Right forelimb (tissue), 1 donor: ENCODE measurements at places on chromosomes 7 and 10.
A peak's percentile ranks its signal among the peaks of the same experiment; 100 is the strongest.

DNA sequence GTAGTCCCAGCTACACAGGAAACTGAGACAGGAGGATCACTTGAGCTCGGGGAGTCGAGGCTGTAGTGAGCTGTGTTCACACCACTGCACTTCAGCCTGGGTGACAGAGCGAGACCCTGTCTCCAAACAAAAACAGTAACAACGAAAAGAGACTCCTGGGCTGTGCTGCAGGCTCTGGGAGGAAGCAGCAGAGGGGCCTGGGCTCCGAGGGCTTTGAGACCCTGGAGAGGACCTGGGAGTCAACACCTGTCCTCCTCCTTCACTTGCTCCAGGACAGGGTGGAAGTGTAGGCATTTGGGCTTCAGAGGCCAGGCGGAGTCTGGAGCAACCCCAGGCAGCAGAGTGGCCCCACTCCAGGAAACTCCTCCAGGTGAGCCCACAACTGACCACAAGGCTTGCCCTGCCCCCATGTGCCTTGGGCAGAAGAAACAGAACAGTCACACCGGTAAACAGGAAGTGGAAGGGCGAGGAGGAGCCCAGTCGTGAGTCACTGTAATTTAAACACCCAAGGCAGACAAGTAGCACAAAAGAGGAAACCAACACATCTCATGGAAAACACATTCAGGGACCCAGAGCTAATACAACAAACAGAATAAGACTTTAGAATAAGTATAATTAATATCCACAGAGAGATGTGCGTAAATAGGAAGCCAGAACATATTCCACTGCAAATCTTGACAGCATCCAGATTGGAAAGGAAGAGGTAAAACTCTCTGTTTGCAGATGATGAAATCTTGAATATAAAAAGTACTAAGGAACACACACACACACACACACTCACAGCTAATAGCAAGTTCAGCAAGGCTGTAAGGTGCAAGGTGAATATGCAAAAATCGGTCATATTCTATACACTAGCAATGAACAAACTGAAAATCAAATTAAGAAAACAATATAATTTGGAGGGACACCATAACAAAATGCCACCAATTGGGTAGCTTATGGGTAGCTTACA lies 20.5 kb upstream of the RASGEF1A start:
- DNase-seq = no peak

- no peak for DNase-seq
Measured at GRCh38 chr7:112238330-112238729, 31.8 kb downstream of the ZNF277 start.

- no peak for DNase-seq
Measured at GRCh38 chr10:116853287-116853686, 4.0 kb downstream of the ENO4 start.

GRCh38 chr7:112350585-112350984 lies 99.7 kb upstream of the IFRD1 start:
- DNase-seq = no peak

DNA sequence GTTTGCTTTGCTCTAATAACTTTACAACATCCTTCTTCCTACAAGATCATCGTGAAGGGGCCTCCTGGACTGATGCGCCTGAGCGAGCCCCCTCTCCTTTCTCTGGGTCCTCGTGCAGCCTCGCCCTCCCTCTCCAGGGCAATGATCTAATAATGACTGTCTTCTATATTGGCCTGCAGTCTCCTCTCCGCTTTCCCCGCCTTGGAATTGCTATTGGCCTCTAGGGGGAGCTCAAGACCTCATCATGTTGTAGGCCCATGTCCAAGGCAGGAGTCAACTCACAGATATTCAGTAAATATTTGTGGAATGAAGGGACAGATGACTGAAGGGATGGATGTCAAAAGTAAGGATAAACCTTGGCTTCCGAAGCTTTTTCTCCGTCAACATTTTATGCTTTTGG lies 1180.3 kb downstream of the TYW1 start:
- peak; percentile 59 for DNase-seq

DNA sequence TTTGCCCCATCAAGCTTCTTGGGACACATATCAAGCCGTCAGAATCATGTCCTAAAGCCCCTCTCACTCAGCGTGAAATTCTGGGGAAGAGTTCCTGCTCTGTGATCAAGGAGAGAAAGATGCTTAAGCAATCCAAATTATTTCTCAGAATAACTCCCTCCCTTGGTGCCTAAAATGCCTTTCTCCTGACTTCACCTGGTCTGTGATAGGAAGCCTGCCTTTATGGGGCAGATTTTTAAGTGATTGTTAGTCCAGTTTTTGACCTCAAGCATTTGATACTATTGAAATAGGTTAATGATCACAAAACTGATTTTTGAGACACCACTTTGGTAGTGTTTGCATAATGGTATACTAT lies 76.4 kb upstream of the MAGI2 start:
- no peak for DNase-seq

GRCh38 chr10:88032566-88032965 lies 169.1 kb downstream of the PTEN start:
- no peak for DNase-seq

- no peak for DNase-seq
Measured at GRCh38 chr10:33773886-33774480, 439.5 kb upstream of the NRP1 start.

DNA sequence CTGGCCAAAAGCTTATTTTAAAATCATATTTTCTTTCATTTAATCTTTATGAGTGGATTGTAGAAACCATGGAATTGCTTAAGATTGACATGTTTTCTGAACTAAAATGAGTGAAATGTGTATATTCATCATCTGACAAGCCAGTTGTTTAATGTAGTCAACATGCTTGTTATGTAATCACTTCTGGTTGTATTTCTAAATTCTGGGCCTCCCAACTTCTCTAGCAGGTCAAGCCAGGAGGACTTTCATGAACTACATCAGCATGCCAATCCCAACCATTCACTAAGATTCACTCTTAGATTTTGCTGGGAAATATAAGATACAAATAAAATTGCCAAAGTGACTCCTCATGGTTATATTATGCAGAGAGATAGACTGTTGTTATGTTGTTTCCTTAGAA lies 21.1 kb upstream of the MAP3K8 start:
- DNase-seq = no peak

- no peak for DNase-seq
Measured at GRCh38 chr10:116147147-116147905, 125.7 kb downstream of the GFRA1 start.
